ENCODE measurements at places on chromosomes 2 and 18.
A peak's percentile ranks its signal among the peaks of the same experiment; 100 is the strongest.

DNA sequence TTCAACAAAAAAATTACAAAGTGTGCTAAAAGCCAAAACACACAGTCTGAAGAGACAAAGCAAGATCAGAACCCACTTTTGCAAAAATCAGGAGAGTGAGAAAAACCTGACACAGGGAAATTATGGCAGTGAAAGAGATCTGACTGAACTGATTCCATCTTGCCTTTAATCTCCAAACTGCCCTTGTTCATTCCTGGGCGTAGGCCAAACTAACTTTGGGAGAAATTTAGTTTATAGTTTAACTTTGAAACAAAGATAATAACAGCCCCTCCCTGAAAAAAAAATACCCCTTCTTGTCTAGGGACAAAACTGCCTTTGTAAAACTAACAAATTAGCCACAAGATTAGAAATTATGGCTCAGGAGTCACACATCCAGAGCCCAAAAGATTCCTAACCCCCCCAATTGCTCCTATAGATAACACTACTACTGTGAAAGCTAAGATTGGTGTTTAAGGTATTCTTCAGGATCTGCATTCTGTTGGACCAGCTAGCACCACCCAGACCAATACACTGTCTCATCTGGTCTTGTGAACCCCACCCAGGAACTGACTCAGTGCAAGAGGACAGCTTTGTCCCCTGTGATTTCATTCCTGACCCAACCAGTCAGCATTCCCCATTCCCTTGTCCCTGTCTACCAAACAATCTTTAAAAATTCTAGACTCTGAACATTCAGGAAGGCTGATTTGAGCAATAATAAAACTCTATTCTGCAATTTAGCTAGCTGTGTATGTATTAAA is 226.1 kb upstream of the SH3BP4 start:
- no peak for DNase-seq

- DNase-seq, result no peak
Observed at GRCh38 chr2:74925361-74925786, 33.1 kb upstream of the POLE4 start.

GRCh38 chr2:119659601-119660342 is 19.2 kb upstream of the TMEM177 start:
- peak; percentile 19 for DNase-seq

DNA sequence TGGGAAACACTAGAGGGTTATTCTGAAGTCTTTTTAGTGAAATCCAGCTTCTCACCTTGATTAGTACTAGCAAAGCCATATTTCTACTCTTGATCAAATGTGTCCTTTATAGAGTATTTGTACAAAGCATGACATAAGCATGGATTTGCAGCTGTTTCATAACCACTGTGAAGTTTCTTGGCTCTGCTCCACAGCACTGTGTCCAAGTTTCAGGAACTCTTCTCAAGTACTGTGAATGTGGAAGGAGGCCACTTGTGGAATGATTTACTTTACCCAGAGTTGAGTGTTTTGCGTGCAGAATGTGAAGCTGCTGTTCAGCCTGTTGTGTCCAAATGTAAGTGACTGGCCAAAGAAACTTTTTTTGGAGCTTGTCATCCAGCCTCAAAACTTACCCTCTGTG is 16.2 kb upstream of the MAPRE2 start:
- peak; percentile 82 for DNase-seq

- no peak for DNase-seq
Observed at GRCh38 chr18:72342933-72343332, 201.2 kb downstream of the CBLN2 start.

GRCh38 chr18:56238576-56238975 is 399.8 kb downstream of the TXNL1 start:
- no peak for DNase-seq

- no peak for DNase-seq
Observed at GRCh38 chr2:42371611-42372473, 10.8 kb upstream of the COX7A2L start.

DNA sequence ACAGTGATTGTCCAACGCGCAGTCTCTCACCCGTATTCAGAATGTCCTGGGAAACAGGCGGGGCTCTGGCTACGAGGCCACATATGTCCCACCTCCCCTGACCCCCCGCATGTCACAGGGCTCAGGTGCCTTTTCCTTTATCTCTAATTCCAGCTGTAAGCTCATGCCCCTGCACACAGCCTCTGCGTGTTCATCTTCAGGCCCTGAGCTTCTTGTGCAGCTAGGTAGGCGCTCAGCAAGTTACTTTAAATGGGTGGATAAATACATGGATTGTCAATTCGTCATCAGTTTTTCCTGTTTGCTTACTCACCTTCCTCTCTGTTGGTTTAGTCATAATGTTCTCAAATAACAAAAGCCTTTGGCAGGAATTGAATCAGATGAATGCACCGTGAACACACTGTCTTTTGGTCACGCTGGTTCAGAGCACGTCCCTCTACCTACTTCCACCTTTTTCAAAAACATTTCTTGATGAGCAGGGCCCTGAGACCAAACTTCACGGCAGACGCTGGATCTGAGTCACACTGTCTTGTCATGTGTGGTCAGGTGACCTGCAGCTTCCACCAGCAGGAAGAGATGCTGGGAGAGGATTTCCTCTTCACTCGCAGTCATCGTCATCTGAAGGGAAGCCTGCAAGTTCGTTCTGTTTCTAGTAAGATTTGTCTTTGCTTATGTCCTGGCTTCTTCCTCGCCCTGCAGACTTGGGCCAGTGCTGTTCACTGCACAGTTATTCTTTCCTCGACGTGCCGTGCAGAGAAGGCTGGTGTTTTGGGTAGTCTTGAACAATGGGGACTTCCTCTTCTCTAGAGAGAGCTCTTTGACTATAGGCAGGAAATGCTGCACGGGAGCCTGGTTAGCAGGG is 138.1 kb downstream of the PTGR3 start:
- DNase-seq, result peak; percentile 4

DNA sequence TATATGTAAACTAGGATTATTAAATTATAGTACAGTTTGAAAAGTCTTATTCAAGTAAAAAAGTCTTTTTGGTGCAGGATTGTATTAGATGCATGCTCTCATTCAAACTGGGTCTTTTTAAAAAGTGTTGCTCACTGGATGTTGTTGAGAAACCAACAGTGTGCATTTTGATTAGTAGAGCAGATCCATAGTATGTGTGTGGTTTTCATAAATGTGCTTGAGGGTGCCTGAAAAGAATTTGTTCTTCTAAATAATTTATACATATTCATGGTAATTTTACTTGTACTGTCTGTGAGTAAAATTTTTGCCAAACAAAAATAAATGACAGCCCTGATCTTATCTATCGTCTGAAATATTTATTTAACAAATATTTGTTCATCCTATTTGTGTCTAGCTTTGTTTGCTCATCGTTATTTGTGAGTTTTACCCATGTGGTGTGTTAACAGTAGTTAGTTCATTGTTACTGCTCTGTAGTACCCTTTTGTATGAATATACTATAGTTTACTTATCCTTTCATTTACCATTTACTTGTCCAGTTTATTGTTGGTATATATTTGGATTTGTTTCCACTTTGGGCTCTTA is 50.4 kb downstream of the PTPN4 start:
- DNase-seq, result no peak

- DNase-seq, result peak; percentile 5
Observed at GRCh38 chr2:105235388-105236059, 6.0 kb upstream of the GPR45 start.

GRCh38 chr18:77035380-77036187 is 97.0 kb downstream of the MBP start:
- no peak for DNase-seq

- no peak for DNase-seq
Observed at GRCh38 chr18:22838221-22838620, 94.9 kb upstream of the RBBP8 start.

DNA sequence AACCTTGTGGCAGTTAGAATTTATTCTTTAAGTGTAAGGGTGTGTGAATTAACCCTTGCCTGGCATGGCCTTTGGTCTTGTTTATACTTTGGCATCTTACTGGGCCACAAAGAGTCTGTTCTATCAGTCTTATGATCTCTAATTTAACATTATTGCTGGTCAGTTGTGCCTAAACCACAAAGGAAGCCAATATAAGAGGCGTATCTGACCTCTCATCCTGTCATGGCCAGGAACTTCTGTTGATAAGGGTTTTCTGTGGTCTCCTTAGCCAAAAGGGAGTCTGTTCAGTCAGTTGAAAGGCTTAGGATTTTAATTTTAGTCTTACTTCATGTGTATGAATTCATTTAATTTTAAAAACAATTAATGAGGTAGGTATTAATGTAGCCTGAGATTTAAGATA is 127.2 kb downstream of the LRRTM4 start:
- DNase-seq, result no peak

GRCh38 chr2:128513961-128514283 is 195.3 kb upstream of the HS6ST1 start:
- no peak for DNase-seq

DNA sequence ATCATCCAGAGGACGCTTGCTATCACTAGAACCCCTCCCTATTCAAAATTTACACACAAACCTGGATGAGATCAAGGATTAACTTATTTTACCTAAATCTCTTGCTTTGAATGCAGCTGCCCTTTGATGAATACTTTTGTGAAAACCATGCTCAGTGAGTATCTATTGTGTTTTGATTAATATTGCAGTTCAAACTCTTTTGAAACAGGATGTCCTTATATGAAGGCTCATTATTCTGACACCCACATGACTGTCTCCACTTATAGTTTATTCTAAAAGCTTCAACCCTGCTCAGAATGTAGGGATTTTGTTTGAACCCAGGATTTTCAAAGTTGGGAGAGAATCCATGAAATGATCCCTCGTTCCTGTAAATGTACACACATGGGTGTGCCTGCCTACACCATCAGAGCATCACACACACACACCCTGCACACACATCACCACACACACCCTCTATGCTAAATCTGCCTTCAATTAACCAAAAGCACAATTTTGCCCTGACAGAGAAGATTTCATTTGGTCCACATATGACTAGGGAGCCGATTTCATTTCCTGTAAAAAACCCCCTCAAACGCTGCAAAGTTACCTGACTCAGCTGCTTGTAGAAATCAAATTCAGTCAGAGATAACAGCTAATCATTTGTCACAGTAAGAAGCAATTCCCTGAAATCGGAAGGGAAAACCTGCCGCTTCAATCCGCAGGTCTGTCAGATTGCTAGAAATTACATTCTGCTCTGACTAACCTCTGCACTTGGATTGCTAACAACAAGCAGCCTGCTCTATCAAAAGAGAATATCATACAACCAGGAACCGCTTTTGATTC is 65.2 kb downstream of the ZEB2 start:
- DNase-seq, result no peak

DNA sequence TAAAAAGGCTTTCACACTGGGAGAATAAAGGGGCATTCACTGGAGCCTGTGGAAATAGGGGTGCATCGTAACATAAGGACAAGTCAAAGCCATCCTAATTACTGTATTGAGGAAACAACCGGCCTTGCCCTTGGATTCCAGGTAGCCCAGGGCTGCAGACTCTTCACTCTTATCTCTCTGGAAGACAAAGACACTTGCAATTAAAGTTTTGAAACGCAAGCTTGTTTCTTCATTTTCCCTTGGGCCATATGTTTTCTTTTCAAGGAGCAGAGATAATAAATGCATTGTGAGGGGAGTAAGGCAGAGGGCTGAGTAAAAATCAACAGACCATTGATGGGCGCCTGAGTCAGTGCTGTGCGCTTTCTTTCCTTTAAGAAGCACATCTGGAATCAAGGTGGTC is 11.5 kb downstream of the TNFRSF11A start:
- DNase-seq, result no peak

GRCh38 chr2:232484628-232485347 is 2.8 kb downstream of the ECEL1 start:
- no peak for DNase-seq

DNA sequence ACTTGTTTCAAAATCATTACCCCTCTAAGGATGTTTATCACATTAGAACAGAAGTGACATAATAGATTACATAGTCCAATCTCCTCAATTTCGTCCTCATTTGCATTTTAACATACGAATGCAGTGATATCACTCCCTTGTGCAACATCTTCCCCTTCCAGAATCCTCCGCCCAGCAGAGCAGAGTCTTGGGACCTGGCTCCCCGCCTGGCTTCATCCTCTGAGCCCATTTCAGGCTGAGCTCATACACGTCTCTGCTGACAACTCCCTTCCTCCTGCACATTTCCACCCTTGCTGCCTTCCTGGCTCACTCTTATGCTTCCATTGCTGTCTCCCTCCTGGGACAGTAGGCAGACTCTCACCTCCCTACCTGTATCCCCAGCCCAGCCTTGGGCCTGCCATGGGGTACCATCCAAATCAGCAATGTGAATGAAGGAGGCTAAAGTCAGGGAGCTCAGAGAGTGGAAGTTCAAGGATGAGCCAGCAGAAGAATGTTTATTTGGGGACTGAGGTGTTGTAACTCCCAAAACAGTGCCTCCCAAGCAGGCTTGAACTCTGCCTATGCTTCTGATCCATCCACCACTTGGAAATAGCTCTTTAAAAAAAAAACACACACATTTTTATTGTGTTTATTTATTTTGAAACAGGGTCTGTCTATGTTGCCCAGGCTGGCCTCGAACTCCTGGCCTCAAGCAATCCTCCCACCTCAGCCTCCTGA is 165.2 kb downstream of the TMEM200C start:
- DNase-seq, result no peak

DNA sequence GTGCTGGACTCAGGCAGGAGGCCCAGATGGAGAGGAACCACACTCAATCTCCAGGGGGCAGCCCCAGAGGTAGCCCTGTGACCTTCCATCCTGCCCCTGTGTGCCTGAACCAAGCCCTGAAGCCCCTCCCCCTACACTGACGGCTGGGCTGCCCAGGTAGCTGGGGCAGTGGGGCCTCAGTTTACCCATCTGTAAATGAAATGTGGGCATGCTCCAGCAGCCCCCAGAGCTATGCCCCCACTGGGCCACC is 15.8 kb downstream of the CROCC2 start:
- no peak for DNase-seq

DNA sequence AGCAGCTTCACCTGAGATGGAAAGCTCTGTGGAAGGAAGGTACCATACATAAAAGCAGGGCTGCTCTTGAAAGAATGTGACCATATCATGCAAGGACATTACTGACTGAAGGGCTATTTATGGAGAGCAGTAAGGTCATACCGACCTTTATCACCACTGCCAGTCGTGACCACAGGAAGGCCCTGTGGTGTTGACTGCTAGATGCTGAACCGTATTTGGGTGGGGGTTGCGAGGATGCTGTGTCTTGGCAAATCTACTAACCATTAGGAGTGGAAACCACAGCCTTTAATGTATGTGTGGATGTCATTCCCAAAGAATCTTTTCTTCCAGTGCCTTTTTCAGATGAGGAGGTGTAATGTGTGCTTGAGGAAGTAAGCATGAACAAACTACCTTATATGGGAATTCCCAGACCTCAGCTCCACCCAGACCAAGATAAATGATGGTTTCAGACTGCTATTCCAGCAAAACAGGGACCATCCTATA is 60.8 kb downstream of the LIMS1 start:
- no peak for DNase-seq
